Skeletal muscle tissue (tissue), 5 donors: ENCODE measurements at places on chromosomes 6 and 20. TPM values are rescaled to one million over a fixed set of nuclear protein-coding genes. Genes with fewer than 3 reads are reported as not detected.

CDC5L gene
- 19.3 TPM for total RNA-seq

DEFB124 gene
- not detected for total RNA-seq

CDYL gene
- 33.9 TPM for total RNA-seq

AURKA gene
- 9.4 TPM for total RNA-seq

OPN5 gene
- total RNA-seq, result not detected

PRND gene
- 25.6 TPM for total RNA-seq

CDH26 gene
- total RNA-seq, result 0.52 TPM

CTCFL gene
- total RNA-seq, result not detected

MOG gene
- total RNA-seq, result not detected

SLC35A1 gene
- 12.5 TPM for total RNA-seq

MICA gene
- total RNA-seq, result 5.2 TPM

TRIM10 gene
- total RNA-seq, result 2.1 TPM

OLIG3 gene
- not detected for total RNA-seq

EGFL8 gene
- 14.6 TPM for total RNA-seq

ELOVL4 gene
- 2.1 TPM for total RNA-seq

LRP11 gene
- 15.7 TPM for total RNA-seq

C6orf15 gene
- total RNA-seq, result not detected

PNLDC1 gene
- total RNA-seq, result not detected

SLC12A5 gene
- not detected for total RNA-seq

LEMD2 gene
- 21.9 TPM for total RNA-seq

SYCP2L gene
- 1.6 TPM for total RNA-seq

TAGAP gene
- 2.1 TPM for total RNA-seq

NT5E gene
- 32.9 TPM for total RNA-seq

CST4 gene
- not detected for total RNA-seq

DNAAF9 gene
- 13.6 TPM for total RNA-seq

CRYBG1 gene
- total RNA-seq, result 3.7 TPM

C20orf141 gene
- not detected for total RNA-seq

PI16 gene
- 19.8 TPM for total RNA-seq

TINAG gene
- 0.52 TPM for total RNA-seq

XKR7 gene
- not detected for total RNA-seq

HMGA1 gene
- 20.4 TPM for total RNA-seq

MMP24 gene
- under 0.01 TPM for total RNA-seq

ZNF217 gene
- total RNA-seq, result 8.4 TPM

CASS4 gene
- total RNA-seq, result 3.7 TPM

SAPCD1 gene
- total RNA-seq, result 1.0 TPM

WFDC5 gene
- total RNA-seq, result not detected

HLA-DRA gene
- 54.3 TPM for total RNA-seq

KHDC1L gene
- total RNA-seq, result not detected

HAO1 gene
- not detected for total RNA-seq

PPP1R16B gene
- total RNA-seq, result 4.2 TPM

CD93 gene
- total RNA-seq, result 76.7 TPM

SLC2A10 gene
- 24.0 TPM for total RNA-seq

TNXB gene
- total RNA-seq, result 130 TPM

FAM217A gene
- total RNA-seq, result not detected
